Nucleus accumbens (tissue), 56 donors: ENCODE measurements at places on chromosomes 7 and 10.

- no peak for DNase-seq
Measured at GRCh38 chr7:33554046-33554445, 351.3 kb upstream of the BMPER start.

DNA sequence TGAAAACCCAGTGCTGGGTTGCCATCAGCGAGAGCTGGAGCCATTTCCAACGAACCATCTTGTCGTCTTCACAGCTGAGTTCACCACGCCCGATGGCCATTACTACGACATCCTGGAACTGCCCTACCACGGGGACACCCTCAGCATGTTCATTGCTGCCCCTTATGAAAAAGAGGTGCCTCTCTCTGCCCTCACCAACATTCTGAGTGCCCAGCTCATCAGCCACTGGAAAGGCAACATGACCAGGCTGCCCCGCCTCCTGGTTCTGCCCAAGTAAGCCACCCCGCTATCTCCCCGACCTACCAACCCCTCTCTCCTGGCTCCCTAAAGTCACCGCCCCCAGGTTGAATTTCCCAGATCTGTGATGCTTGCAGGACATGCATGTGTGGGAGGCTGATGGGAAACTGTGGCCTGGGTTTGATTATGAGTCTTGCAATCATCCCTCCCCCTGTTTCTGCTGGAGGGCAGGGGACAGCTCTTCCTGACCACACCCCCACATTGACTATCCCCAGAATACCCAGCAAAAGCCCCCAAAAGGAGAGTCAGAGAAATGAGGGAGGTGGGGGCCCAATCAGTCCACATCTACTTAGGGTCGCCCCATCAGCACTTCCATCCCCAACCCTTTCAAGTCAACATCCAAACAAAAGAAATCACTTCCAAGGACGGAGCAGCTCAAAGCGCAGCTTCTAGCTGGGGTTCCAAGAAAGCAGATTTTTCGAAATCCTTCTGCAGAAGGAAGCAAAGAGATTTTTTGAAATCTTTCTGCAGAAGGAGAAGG lies 6.9 kb downstream of the SERPINE1 start:
- no peak for DNase-seq

DNA sequence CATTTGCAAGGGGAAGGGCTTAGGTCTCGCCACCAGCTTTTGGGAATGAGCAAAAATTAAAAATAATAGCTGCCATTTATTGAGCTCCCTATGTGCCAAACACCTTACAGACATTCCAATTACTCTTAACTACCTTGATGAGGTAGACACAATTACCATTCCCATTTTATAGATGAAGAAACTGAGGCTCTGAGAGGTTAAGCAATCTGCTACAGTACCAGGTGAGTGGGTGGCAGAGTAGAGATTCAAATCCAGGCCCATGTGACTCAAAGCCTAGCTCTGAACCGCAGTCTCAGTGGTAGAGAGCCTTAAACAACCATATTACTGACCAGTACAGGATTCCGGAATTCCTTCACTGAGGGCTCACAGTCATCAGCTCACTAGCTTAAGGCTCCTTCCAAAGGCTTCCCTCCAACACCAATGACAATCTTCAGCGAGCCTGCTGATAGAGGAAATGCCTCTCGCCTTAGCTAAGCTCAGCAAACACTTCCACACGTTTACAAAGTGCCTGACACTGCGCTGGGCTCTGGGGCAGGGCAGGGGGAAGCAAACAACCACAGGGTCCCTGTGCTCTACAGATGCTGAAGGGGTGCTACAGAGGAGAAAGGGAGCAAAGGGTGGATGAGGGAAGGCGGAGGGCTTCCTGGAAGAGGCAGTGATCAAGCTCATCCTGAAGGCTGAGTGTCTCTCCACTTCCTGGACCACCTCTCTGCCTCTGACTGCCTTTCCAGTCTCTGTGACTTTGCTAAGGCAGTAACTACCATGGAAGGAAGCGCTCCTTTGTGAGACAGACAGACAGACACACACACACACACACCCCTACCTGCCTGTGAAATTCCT lies 7.4 kb downstream of the LRRC20 start:
- no peak for DNase-seq

DNA sequence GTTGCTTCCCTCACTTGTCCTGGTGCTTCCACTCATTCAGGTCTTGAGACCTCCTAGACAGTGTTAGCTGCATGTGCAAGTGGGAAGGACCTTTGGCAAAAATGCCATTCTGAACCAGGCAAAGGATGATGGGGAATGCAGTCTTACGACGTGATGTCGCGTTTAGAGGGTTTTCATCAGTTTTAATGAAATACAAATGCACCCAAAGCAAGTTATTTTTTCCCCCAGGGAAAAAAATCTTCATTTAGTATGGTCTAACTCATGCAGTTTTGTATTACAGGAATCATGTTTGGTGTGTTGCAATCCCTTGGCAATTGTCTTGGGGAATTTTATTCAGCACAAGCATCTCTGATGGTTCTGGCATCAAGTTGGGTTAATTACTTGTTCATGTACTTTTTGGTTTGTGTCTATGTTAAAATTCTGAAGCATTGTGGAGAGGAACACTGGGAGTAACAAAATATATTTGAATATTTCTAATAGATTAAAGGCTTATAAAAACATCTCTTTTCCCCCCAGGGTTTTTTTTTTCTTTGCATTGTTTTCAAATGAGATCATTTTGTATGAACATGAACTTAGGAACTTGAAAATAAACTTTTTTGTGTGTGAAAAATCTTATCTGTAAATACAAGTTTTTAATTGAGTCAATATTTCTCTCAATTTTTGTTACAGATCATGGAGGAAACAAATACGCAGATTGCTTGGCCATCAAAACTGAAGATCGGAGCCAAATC lies 188.9 kb downstream of the BICC1 start:
- no peak for DNase-seq

- no peak for DNase-seq
Measured at GRCh38 chr10:87177-88080, 38.3 kb upstream of the TUBB8 start.

GRCh38 chr10:9038146-9038714 lies 983.7 kb downstream of the GATA3 start:
- no peak for DNase-seq

GRCh38 chr10:102769375-102770107 lies 25.8 kb downstream of the WBP1L start:
- no peak for DNase-seq

DNA sequence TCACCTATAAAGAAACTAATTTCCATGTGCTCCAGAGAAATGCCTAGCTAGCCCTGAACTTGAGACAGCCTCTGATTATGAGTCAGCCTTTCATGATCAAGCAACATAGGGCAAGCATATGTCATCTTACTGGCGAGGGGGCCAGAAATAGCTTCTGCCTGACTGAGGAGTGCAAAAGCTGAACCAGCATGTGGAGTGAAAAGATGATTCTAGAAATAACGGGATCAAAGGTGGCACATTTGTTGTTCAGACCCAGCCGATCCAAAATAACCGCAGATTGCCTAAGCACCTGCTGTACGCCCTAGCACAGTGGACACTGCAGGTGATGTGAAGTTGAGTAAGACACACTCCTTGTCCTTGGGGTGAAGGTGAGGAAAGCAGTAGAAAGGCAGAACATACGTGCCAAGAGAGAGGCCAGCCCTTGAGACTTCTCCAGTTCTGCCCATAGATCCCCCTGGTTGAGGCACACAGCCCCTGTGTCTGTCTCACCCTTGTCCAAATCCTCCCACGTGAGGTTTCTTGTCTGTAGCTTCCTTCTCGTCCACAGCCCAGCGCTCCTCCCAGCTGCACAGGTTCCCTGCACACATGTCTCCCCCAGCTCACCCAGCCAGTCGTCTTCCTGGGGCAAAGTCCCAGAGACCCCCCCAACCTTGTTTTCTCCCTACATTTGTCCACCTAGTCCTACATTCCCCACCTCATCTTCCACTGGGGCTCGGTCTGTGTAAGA lies 2.8 kb upstream of the BCL7B start:
- no peak for DNase-seq

DNA sequence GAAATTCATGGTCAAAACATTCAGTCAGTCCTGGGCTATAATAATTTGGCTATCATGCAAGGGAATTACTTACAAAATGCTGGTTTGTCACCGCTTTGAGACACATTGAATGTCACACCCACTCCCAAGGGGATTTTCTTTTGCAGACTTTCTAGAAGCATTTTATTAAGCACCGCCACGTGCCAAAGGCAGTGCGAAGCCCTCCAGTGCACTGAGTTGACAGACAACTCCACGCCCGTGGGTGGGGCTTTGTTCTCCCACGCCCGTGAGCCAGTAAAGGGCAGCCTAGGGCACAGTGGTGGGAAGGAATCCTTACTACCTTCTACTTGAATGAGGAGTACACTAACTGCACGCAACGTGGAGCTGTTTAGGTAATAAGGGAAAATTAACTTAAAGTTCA lies 515.8 kb downstream of the KCNMA1 start:
- no peak for DNase-seq

DNA sequence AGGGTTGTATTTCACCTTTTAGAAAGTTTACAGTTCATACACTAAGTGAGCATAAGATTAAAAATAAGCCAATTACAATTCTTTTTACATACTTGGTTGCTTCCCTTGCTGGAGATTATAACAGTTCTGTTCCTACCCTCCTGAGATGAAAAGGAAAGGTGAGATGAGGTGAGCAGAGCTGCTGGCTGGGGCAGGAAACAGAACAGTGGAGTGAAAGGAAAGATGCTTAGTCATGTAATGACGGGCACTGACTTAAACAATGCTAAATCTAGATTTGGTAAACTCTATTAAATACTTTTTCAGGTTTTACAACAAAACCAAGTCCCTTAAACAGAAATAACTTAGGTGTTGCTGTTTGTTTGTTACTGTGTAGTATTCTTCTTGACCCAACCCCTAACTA lies 19.9 kb upstream of the ZEB1 start:
- no peak for DNase-seq

DNA sequence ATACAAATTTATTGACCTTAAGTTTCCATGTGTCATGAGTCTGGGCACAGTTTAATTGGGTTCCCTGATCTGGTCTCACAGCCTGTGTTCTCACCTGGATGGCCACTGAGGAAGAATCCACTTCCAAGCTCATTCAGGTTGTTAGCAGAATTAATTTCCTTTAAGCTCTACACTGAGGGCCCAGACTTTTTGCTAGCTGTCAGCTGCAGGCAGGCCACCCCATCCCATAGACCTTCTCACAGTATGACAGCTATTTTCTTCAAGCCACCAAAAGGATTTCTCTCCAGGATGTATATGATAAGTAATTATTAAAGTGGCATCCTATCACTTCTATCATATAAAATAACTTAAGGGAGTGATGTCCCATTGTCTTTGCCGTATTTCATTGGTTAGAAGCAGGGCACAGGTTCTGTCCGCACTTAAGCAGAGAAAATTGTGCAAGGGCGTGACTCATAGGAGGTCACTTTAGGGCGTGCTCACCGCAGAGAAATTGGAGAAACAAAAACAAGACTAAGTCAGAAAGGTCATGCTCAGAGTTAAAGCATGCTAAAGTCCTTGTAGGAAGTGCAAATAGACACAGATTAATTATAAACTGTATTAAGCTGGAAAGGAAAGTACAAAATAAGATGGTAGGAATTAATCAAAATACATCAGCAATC lies 109.9 kb downstream of the AHR start:
- DNase-seq: no peak

DNA sequence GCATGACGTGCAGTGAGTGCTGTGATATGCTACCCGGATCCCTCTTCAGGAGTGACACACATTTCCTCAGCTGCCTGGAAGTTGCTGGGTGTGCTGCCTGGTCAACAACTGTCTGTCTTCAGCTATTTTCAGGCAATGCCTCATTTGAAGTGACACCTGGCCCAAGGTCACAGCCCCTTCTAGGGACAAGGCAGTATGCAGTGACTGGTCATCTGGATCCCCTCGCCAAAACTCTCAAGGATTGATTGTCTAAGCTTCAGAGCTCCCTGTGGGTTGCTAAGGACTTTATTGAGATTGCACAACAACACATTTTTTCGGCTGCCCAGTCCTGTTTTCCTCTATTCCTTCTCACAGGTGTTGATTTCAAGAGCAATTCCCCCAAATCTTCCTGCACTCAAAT lies 108.8 kb downstream of the GNAI1 start:
- DNase-seq: no peak
